ENCODE measurements at places on chromosomes 11 and 22.

- DNase-seq, result no peak
Observed at GRCh38 chr22:47351836-47352579, 589.6 kb downstream of the TBC1D22A start.

DNA sequence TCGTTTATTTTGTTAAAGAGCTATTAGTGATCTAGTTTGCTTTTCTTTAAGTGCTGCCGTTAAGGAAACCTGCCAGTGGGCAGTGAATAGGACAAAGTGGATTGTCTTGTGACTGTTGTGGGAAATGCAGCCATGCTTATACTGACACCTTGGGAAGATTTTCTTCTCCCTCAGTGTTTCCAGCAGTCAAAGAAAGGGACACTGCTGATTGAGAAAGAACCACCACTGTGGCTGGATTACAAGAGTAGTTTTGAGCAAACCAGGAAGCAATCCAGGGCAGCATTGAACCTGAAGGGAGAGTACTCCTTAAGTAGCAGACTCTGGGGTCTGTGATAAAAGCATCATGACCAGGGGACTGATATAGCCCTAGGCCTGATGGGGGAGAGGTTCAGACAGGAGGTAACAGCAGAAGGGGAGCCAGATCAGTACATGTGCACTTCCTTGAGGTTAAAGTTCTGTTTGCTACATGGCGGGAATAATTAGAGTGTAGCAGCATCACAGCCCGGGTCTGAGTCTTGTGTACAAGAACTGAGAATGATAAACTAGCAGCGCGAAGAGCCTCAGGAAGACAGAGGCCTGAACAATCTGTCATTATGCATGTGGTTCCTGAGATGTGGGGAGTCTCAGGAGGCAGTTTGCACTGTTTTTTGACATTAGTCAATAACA lies 167.8 kb downstream of the C11orf91 start:
- no peak for DNase-seq

DNA sequence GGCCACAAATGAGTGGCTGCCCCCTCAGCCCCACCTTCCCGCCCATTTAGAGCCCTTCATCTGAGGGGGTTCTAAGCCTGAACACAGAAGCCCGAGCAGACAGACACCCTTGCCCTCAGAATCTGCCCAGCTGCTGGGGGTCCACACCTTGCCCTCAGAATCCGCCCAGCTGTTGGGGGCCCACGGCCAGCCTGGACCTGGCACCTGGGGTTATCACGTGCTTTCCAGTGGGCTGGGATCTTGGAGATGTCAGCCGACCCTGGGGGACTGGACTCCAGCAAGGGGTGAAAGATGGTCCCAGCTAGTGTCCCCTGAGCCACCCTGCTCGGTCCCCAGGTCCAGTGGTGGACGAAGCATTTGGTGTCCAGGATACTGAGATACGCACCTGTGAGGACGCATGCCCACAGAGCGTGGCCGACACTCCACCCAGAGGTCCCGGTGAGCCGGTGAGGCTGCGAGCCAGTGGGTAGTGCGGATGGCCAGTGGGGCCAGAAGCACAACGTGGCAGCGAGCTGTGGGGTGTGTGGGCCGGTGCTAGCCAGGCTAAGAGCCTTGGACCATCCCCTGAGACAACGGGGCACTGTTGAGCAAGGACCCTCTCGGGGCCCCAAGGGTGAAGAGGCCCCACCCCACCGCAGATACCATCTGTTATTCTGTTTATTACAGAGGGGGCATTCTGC lies 3.1 kb upstream of the CTSD start:
- DNase-seq, result no peak

- DNase-seq, result no peak
Observed at GRCh38 chr11:108027057-108027456, 18.4 kb downstream of the CUL5 start.

DNA sequence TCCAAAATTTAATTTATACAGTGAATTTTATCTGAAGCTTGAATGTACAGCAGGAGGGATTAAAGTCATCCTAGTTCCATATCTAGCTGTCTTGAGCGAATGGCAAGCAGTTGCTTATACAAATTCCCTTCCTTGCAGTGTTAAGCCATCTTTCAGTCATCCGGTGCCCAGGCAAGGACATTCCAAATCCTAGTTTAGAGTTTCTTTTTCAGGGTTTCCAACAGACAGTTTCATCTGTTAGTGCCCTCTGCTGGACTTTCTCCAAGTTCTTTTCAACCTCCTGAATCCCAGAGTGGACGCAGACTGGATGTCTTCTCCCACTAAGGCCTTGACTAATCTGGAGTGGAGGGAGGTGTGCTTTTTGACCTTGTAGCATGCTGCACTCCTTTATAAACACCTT lies 45.4 kb downstream of the GRAMD1B start:
- DNase-seq, result peak; percentile 17

DNA sequence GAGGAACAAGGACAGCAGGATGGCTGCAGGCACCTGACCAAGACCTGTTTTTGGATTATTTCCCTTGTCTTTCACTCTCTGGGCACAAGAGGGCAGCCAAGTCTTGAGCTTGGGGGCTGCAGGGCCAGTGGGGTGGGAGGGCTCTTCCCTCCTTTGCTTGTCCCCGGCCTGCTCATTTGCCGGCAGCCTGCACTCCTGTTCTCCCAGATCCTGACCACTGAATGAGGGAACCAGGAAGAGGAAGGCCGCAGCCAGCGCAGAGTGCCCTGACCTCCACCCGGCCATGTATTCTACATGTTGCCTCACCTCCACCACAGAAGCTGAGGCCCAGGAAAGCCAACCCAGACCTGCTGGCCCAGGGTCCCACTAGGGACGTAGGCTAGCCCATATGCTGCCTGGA lies 15.5 kb upstream of the NNMT start:
- DNase-seq, result peak; percentile 88

- DNase-seq, result no peak
Observed at GRCh38 chr11:79076526-79077115, 364.2 kb downstream of the TENM4 start.

DNA sequence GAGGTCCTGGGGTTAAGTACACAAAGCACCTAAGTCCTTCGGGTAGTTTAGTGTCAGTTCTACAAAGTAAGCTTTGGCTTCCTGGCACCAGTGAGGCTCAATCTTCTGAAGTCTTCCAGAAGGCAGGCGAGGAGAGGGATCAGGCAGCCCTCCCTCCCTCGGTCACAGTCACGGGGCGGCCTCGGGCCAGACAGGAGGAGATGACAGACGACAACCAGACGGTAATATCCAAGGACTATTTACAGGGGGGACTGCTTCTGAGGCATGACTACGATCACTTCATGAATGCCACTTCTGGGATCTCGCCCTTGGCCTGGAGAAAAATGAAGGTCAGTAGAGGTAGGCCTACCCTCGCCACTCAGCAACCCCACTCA lies 383 bp upstream of the TMEM223 start:
- DNase-seq, result no peak

DNA sequence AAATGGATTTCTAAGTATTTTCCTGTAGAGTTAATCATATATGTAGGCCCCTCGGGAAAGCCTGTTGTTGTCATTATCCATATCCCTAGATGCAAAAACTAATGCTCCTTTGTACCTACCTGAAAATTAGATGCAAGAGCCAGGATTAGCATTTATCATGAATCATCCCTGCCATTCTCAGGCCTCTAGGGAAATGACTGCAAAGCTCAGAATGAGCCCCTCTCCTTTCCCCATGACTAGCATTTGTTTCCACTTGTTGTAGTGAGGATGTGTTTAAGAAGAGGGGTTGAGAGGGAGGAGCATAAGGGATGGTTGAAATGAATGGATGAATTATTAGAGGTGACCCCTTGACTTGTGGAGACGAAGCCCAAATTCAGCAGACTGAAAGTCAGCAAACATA lies 537.9 kb downstream of the NTM start:
- DNase-seq, result no peak
